Natural killer cell treated with Interleukin-12 subunit alpha and Interleukin-12 subunit beta and Interleukin-15 and Interleukin-18, amount 100 ng/mL, for 72 hours (primary cell): ENCODE measurements at places on chromosomes 5 and 9.

- DNase-seq = no peak
- no peak overlapping the region for H3K27ac ChIP-seq
- peaks cover 8% of the 10 kb centered on the region for H3K4me1 ChIP-seq
- no peaks in the 10 kb centered on the region for H3K27me3 ChIP-seq
Measured at GRCh38 chr5:82106207-82106606, 134.4 kb downstream of the ATG10 start.

DNA sequence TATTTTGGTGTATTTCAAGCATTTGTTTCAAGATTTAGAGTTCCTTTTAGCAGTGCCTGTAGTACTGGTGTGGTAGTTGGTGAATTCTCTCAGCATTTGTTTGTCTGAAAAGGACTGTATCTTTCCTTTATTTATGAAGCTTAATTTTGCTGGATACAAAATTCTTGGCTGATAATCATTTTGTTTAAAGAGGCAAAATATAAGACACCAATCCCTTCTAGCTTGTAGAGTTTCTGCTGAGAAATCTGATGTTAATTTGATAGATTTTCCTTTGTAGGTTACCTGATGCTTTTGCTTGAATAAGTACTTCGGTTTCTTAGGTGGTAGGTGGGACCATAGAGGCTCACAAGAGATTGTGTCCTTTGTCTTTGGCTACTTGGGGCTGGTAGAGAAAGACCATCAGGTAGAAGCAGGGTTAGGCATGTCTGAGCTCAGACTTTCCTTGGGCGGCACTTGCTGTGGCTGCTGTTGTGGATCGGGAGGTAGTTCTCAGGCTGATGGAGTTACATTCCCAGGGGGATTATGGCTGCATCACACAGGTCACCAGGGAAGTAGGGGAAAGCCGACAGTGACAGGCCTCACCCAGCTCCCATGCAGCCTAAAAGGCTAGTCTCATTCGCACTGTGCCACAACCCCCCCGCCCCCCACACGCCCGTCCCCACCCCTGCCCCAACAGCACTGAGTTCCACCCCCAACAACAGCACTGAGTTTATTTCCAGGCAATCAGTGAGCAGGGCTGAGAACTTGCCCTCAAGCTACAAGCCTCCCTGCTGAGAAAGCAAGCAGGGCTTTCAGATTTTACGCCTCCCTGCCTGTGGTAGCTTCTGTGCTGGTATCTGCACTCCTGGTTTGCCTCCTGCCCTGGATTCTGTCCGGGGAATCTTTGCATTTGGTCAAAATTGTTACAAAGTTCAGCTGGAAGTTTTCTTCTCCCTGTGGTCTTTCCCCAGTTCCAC is 127.1 kb upstream of the GLRA1 start:
- DNase-seq = no peak
- H3K36me3 ChIP-seq = peaks cover 35% of the 10 kb centered on the region
- H3K27ac ChIP-seq = no peak overlapping the region
- no peak overlapping the region for H3K4me3 ChIP-seq

DNA sequence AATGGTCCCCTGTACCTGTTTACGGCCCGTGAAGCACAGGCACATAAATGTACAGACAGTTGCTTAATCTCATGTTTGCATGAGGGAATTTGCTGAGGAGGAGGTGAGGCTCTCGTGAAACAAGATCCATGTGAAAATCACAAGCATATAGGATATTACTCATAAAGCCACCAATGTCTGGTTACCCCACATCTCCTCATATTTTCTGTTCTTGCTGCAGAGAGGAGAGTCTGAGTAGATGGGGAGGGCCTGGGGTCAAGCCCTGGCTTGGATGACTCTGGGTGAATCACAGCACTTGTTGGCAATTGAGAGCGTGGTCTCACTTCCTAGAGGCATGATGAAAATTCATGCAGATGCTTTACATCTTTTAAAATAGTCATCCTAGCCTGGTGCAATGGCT is 975 bp downstream of the AGXT2 start:
- no peaks in the 10 kb centered on the region for H3K36me3 ChIP-seq
- no peak for DNase-seq
- no peak overlapping the region for H3K27ac ChIP-seq
- no peak overlapping the region for H3K4me3 ChIP-seq

DNA sequence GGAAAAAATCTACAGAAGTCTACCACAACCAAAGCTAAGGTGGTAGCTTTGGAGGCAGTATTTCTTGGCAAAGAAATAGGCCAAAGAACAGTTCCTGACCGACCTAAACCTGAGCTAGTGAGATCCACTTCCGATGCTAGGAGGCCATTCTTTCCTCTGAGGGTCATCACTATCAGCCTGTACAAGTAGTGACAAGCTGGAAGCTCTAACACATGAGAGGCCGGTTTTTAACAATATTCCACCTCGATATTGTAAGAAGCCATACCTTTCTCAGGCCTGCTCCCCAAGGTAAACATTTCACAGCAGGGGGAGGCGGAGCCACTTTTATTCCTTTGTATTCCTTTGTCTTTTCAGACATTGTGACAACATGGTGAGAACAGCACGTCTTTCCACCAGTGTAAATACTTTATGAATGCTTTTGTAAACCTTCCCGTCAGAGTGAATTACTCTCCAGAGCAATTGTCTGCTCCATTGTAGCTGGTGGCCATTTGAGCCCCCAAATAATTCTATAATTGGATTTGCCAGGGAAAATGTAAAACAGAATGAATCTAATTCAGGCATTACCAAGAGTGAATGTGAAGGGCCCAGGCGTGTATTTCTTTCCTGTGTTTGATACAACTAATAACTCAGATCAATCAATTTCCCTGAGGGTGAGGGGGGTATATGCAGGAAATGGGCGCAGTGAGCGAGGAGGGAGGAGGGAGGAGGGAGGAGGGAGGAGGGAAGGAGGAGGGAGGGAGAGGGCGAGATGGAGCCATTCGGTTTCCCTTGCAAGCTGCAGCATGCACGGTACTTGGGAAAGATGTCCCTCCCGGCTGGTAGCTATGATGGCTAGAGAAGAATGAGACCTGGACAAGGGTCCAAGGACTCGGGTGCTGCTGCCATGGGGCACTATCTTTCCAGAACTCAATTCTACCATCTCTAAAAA is 166.6 kb downstream of the CDK5RAP2 start:
- no peak overlapping the region for H3K27ac ChIP-seq
- DNase-seq = no peak
- H3K4me1 ChIP-seq = no peaks in the 10 kb centered on the region
- H3K4me3 ChIP-seq = no peak overlapping the region
- peaks cover 28% of the 10 kb centered on the region for H3K36me3 ChIP-seq

GRCh38 chr5:67031692-67032091 is 164.9 kb downstream of the CD180 start:
- H3K27ac ChIP-seq = peak overlapping the region; percentile 26
- no peak for DNase-seq
- no peaks in the 10 kb centered on the region for H3K27me3 ChIP-seq
- H3K4me1 ChIP-seq = peaks cover 16% of the 10 kb centered on the region
- H3K36me3 ChIP-seq = no peaks in the 10 kb centered on the region
- no peak overlapping the region for H3K4me3 ChIP-seq

DNA sequence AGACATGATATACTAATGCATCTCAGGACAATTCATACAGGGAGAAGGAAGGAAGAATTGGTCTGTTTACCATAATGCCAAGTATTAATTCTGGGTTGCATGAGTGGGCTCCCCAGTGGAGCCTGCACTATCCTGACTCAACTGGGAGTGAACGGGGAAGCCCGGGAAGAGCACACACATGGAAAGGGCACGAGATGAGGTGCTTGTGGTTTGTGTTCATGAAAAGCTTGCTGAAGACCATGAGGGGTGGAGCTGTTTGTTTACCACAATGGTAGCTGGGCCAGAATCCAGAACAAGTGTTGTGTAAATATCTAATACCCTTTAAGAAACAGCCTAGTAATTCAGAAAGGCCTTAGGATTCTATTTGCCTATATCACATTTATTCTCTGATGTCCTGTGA is 44.6 kb downstream of the POC5 start:
- H3K36me3 ChIP-seq = peaks cover 7% of the 10 kb centered on the region
- DNase-seq = no peak
- H3K27me3 ChIP-seq = no peaks in the 10 kb centered on the region
- peaks cover 42% of the 10 kb centered on the region for H3K4me1 ChIP-seq
- no peak overlapping the region for H3K4me3 ChIP-seq

DNA sequence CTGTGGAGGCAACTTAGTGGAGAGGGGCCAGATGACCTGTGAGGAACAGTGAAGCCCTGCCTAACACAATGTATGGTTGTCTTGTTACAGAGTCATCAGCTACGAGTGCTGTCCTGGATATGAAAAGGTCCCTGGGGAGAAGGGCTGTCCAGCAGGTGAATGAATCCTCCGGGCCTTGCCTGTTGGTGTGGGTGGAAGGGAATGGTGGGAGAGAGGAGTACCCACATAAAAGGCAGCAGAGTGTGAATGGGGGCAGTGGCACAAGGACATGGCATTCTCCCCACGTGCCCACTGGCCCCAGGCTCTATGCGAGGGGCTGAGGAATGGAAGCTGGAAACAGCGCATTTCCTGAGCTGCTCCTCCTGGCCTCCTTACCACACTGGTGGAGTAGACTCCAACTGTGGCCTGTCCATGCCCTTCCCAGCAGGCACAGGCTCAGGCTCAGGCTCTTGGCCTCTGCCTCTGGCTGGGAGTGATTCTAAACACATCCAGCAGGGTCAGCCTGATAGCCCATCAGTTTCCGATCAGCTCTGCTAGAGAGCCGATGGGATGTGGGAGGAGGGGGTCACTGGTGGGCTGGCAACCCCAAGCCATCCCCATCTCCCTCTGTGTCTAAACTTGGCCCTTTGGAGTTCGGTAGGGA is 15.3 kb downstream of the TGFBI start:
- peaks cover 4% of the 10 kb centered on the region for H3K27me3 ChIP-seq
- no peaks in the 10 kb centered on the region for H3K36me3 ChIP-seq
- no peak for DNase-seq
- H3K4me1 ChIP-seq = peaks cover 12% of the 10 kb centered on the region

- no peak overlapping the region for H3K4me3 ChIP-seq
- no peaks in the 10 kb centered on the region for H3K36me3 ChIP-seq
- peaks cover 3% of the 10 kb centered on the region for H3K4me1 ChIP-seq
- no peak overlapping the region for H3K27ac ChIP-seq
- no peaks in the 10 kb centered on the region for H3K27me3 ChIP-seq
Measured at GRCh38 chr9:123406691-123407216, 50.8 kb downstream of the CRB2 start.

DNA sequence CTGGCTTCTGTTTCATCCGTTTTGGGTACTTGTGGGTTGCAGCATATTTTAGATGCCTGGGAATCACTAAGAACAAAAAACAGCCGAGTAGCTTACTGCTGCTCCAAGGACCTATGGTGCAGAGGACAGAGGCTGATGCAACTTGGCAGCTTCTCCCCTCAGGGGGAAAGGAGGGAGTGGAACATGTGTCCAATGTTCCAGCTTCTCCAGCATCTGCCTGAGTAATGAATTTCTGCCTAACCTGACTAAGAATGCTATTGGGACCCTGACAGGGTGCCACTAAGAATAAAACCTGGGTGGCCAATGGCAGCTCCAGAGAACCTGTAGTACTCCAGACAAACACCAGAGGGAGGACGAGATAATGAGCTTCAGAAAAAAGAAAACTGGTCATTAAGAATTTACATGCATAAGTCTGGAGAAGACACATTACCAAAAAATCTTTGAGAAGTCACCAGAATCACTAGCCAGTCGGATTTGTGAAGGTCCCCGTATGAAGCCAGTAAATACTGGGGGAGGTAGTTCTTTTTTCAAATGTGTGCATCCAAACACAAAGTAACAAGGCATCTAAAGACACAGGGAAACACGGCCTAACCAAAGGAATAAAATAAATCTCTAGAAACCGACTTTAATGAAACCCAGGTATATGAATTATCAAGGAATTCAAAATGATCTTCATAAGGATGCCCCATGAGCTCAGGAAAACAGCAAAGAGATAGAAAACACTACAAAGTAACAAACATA is 293.5 kb downstream of the HINT1 start:
- no peak overlapping the region for H3K4me3 ChIP-seq
- no peak for DNase-seq
- H3K27ac ChIP-seq = no peak overlapping the region
- H3K27me3 ChIP-seq = peaks cover 12% of the 10 kb centered on the region
- H3K36me3 ChIP-seq = no peaks in the 10 kb centered on the region

- H3K27ac ChIP-seq = no peak overlapping the region
- H3K36me3 ChIP-seq = peaks cover 6% of the 10 kb centered on the region
- DNase-seq = no peak
- H3K27me3 ChIP-seq = peaks cover 43% of the 10 kb centered on the region
- peaks cover 11% of the 10 kb centered on the region for H3K4me1 ChIP-seq
Measured at GRCh38 chr9:126615245-126615790, 1.6 kb downstream of the LMX1B start.

- no peak for DNase-seq
- peaks cover 6% of the 10 kb centered on the region for H3K27me3 ChIP-seq
- H3K27ac ChIP-seq = no peak overlapping the region
- no peaks in the 10 kb centered on the region for H3K36me3 ChIP-seq
- H3K4me1 ChIP-seq = no peaks in the 10 kb centered on the region
Measured at GRCh38 chr9:122133984-122134535, 25.5 kb downstream of the NDUFA8 start.

DNA sequence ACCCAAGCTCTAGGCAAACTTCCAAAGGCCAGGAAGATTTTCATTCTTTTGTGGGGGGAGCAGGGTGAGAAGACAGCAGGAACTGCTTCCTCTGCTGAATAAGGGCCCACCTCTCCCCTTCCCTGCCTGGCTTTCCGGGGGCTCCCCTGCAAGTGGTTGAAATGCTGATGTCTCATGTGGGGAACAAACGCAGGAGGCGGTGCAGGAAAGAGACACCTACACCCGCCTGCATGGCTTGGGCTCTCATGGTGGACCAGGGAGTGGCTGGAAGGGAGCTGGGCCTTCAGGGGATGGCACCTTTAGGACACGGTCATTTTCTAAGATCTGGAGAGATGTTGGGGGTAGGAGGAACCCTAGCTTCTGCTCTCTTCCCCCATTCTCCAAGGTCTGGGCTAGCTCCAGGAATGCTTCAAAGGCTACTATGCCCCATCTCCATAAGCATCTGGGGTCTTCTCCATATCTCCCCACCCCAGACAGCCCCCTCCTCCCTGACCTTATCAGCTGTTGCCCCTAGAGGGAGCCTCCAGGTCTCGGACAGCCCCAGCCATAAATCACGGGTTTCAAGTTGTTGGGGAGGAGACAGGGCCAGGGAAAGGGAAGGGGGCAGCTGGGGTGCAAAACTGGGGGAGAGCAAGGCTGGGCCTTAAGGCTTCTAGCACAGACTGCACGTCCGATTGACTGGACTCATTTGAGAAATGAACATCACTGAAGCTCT is 76.6 kb downstream of the PSD2 start:
- DNase-seq = no peak
- H3K27ac ChIP-seq = no peak overlapping the region
- no peaks in the 10 kb centered on the region for H3K36me3 ChIP-seq
- H3K27me3 ChIP-seq = peaks cover 15% of the 10 kb centered on the region
- peaks cover 3% of the 10 kb centered on the region for H3K4me1 ChIP-seq

- no peak for DNase-seq
- H3K4me3 ChIP-seq = no peak overlapping the region
- no peaks in the 10 kb centered on the region for H3K36me3 ChIP-seq
- no peak overlapping the region for H3K27ac ChIP-seq
- H3K4me1 ChIP-seq = no peaks in the 10 kb centered on the region
Measured at GRCh38 chr9:119252671-119253299, 116.5 kb downstream of the BRINP1 start.
